ENCODE measurements at places on chromosomes 12 and 14. TPM values are rescaled to one million over a fixed set of nuclear protein-coding genes. Genes with fewer than 3 reads are reported as not detected.

DNA sequence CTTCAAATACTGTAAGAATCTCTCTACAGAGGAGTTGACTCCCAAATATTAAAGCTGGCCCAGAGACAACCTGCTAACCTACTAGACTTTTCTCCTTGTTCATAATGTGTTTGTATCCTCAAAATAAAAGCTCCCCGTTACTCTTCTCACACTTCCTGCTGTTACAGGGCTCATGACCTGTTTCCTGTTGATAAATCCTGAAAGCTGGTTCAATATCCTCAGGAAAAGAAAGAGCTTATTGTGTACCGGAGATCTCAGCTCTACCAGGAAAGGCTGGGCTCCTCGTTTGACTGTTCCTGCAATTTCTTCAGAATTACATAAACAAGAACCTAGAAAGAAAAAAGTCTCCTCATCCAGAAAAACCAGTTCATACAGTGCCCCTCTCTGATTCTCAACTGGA lies 30.8 kb downstream of the CLEC1A start:
- no peak for DNase-seq

DNA sequence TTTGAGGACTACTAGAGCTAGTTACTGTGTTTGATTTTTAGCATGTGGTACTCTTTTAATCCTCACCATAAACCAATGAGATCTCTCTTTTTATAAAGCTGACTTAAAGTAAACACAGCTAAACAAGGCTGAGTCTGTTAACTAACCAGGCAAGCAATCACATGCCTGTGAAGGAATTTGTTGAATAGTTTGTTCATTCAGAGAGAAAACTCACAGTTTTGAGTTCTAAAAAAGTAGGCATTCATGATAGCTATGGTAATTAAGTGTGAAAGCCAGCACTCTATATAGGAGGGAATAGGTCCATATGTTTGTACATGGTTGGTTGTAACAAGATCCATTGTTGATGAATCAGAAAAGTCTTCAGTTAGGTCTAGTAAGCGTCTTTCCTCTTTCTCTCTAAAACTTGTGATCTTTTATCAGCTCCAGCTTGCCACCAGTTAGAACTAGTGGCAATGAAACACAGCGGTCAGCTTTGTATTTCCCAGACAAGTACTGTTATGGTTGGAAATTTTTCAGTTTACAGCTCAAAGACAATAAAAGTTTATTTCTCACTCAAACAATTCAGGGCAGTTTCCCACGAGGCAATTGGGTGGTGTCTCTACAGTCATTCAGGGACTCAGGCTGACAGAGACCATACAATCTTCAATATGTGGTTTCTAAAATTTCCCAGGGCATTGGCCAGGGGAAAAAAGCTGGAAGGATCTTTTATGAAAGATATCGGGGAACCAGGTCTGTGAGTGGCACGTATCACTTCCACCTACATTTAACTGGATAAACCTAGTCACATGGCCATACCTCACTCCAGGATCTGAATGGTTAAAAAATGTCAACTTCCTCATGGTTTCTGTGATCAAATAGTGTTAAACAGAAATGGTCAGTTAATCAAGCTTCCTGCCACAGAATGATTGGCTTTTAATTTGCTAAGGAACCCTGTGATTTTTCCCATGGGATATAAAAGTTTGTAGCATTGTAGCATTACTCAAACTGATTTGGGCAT lies 203.1 kb downstream of the KIF21A start:
- DNase-seq = no peak

DNA sequence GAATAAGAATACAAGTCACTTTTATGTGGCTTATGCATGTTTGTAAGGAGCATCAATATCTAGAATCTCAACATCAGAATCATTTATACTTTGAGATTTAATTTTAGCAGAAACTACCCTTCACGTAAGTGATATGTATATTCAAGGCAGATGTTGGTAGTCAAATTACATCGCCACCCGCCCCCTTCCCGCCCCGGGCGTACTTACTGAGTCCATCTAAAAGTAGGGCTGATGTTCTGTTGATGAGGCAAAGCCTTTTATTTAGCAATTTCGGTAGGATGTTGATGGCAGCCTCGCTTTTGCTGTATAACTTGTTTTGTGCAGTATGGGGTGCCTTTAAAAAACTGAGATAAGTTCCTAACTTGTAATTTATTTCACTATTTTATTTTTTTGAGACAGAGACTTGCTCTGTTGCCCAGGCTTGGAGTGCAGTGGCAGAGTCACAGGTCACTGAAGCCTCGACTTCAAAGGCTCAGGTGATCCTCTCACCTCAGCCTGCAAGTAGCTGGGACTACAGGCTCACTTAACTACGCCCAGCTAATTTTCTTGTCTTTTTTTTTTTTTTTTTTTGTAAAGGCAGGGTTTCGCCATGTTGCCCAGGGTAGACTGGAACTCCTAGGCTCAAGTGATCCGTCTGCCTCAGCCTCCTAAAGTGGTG lies 30.8 kb downstream of the KTN1 start:
- no peak for DNase-seq

DNA sequence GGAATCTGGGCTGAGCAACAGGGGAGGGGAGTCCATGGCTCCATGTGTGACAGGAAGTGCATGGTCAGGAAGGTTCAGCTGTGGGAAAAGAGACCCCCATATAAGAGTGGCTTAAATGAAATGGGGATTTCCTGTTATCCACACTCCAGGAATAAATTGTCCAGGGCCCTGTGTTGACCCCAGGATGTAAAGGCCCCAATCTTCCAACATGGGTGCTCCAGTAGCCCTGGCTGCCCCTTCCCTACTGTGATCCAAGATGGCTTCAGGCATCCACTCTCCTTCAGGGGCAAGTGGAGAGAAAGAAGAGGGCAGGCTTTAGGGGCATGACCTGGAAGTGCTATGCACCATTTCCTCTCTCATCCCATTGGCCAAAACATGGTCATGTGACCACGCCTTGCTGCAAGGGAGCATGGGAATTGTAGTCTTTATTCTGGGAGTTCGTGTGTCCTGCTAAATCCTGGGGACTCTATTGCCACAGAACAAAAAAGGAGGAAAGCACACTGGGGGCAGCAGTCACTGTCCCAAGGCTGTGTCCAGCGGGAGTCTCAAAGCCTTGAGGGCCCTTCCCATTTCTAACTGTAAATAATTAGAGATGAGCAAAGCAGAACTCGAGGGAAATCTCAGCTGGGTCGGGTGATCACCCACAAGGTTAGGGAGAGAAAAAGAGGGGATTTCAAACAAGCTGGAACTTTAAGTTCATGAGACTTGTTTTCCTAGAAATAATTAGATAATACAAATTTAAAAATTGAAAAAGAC lies 289.2 kb downstream of the ADGRD1 start:
- DNase-seq = peak; percentile 56

DNA sequence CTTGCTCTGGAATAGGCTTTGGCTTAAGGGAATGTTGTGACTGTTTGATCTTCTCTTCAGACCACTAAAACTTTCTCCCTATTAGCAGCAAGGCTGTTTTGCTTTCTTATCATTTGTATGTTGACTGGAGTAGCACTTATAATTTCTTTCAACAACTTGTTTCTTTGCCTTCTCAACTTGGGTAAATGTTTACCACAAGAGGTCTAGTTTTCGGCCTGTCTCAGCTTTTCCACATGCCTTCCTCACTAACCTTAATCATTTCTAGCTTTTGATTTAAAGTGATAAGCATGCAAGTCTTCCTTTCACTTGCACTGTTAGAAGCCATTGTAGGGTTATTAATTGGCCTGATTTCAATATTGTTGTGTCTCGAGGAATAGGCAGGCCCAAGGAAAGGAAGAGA lies 126.7 kb upstream of the AEBP2 start:
- no peak for DNase-seq

DNA sequence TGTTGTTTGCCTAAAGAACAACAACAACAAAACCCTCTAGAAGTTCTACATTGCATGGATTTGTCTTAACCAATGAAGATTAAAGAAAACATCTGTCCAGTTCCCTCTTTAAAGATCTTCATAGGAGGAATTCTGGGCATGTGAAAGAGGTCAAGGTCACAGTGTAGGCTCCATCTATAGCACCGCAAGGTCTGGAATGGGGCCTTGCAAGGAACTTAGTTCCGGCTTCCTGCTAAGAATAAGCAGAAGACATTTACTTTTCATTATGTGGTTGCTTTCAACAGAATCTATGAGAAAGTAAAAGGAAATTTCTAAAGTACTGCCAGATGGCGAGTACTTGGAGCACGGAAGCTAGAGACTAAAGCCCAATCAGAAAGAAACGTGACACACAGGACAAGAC lies 57.2 kb upstream of the GNPNAT1 start:
- DNase-seq = no peak

GRCh38 chr12:125105600-125105999 lies 40.4 kb downstream of the AACS start:
- DNase-seq = no peak

GRCh38 chr12:92259696-92260251 lies 114.1 kb upstream of the BTG1 start:
- no peak for DNase-seq

DNA sequence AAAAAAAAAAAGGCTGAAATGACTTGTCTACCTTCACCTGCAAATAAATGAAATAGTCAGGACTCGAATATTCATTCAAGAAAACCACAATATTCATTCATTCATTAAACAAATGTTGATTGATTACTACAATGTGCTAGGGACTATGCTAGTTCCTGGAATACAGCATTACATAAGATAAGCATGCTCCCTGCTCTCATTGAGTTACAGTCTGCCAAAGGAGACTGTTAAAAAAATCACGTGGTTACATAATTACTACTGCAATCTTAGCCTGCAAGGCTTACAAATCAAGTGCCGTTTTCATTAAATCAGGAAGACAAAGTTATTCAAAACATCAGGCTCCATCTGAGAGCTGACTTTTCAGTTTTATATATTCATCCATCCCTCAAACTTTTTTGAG lies 70.4 kb upstream of the RIC8B start:
- no peak for DNase-seq

- DNase-seq = peak; percentile 10
Measured at GRCh38 chr12:64175254-64175945, 46.7 kb downstream of the KICS2 start.

GRCh38 chr12:132210223-132211055 lies 66.2 kb downstream of the NOC4L start:
- DNase-seq = no peak

DNA sequence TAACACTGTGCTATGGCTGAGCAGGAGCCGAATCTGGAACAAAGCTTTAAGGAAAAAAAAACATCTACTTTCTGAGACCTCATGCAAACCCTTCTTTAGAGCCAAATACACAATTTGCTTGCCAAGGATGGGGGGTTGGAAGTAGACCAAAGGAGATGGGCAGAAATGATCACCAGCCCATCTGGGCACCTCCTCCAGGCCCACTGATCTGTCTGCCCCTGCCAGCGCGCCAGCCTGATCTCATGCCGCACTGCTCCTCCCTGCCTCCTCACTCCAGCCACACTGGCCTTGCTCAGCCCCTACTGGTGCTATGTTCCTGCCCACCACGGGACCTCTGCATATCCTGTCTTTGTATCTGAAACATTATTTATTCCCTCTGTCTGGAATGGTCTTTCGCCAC lies 24.8 kb upstream of the RAB35 start:
- no peak for DNase-seq

DNA sequence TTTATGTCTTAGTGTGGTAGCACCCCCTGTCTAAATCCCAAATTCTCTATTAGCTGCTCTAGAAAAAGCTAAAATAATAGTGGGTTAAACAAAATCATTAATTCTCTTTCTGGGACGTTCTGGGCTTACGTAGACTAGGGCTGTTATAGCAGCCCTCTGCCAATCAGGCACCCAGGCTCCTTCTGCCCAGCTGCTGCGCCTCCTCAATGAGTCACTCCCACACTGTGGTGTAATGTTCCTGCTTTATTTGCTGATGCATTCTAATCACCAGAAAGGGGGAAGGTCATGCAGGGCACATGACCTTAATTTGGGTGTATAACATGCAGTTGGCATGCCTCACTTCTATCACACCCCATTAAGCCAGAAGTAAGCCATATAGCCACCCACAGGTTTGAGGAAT lies 294.5 kb downstream of the GALC start:
- no peak for DNase-seq

DNA sequence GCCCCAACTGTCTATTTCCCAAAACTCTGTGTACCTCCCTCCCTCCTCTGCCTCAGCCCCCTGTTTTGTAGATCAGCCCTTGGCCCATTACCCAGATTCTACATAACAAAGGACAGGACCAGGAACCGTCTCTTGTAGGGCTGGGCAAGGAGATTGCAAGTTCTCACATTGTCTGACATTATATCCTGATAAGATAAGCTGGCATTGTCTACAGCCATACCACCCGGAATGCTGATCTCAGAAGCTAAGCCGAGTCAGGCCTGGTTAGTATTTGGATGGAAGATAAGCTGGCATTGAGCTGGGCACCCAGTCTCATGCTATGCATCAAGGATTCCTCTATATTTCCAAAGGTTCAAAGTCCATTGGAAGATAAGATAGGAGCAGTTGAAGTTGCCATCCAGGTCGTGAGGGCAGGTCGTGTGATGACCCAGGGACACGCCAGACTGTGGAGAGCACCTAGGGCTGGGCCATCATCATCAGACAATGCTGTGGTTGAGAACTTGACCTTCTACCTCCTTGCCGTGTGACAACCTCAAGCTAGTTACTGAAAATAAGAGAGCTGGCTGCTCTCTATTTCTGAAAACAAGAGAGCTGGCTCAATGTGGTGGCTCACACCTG lies 29.5 kb downstream of the PHETA1 start:
- no peak for DNase-seq

- DNase-seq = peak; percentile 66
Measured at GRCh38 chr12:3135522-3136461, 58.6 kb downstream of the TSPAN9 start.

DNA sequence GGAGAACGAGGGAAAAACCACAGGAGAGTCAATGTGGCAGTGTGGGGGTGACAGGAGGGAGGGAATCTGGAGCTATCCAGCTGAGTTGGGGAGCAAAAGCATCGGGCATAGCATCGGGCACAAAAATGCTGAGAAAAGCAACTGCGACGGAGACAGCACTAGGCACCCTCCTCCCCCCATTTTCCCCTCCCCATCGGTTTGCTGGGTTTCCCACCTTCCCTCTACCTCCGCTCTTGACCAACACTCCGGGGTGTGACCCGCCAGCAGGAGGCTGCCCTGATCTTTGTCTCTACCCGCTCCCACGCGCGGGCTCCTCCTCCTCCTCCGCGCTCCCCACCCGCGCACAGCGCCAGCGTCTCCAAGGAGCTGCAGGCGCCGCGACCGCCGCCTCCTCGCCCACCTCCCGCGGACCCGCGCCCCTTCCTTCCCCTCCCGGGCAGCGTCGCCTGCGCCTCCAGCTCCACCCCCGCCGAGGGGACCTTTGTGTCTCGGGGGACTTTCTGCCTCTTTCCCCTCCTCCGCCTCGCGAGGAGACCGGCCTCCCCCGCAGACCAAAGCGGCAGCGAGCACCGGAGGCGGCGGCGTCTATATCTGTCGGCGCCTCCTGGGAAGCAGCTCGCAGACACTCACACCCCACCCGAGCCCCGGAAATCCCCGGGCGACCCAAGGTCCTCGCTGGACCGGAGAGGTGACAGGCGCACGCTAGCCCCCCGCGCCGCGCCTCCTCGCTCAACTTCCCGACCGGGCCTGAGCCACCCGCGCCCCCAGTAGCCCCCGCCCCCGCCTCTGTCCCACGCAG lies 920 bp downstream of the CDK17 start:
- DNase-seq = peak; percentile 57

- DNase-seq = no peak
Measured at GRCh38 chr12:110475426-110475825, 6.8 kb downstream of the FAM216A start.

AQP6 gene
- 2.3 TPM for total RNA-seq

SYT1 gene
- total RNA-seq = 38.0 TPM

BCL2L14 gene
- not detected for total RNA-seq

Measured in spinal cord (tissue), 10 donors.